Cortex of kidney (tissue), 1 donor: ENCODE measurements at places on chromosomes 12 and 14.

DNA sequence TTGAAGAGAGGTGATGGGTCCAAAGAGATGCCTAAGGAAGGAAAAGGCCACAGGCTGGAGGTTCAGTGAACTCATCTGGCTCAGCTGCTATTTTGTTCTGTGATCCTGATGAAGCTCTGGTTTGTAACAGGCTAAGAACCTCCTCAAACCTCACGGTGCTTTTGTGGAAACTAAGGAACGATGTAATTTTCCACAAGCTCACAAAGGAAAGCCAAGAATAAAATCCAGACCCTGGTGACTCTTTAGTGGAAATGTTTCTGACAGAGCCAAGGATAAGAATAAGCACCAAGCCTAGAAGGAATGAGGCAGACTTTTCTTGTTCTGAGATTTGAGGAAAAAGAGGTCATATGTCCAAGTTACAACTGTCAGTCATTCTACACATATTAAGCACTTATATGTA is 93.6 kb downstream of the SLC24A4 start:
- no peak for DNase-seq

GRCh38 chr14:65422088-65422834 is 9.7 kb downstream of the FUT8 start:
- no peak for DNase-seq

GRCh38 chr14:80211153-80212022 is at the start of gene DIO2:
DIO2 (minus strand) TSS chr14:80211504; CDS start chr14:80211472, 32 bp downstream.
- DNase-seq = no peak

- DNase-seq = no peak
These were observed 6.6 kb downstream of the SBNO1 start for GRCh38 chr12:123358035-123358434.

DNA sequence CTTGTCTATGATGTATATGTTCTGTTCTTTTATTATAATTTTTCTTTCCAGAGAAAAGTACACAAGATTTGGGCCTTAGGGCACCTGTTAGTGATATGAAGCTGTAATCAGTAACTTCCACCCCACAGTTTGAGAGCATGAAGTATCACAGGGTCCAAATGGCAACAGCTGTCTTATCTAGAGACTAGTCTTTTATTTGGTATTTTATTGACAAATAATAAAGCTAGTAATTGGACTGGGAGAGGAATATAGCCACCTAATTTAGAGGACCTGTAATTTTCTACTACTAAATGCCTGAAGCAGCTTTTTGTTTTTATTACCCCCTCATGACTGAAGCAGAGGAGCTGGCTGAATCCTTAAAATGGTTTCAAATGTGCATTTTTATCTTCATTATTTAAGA is 174.8 kb downstream of the PDZRN4 start:
- no peak for DNase-seq

DNA sequence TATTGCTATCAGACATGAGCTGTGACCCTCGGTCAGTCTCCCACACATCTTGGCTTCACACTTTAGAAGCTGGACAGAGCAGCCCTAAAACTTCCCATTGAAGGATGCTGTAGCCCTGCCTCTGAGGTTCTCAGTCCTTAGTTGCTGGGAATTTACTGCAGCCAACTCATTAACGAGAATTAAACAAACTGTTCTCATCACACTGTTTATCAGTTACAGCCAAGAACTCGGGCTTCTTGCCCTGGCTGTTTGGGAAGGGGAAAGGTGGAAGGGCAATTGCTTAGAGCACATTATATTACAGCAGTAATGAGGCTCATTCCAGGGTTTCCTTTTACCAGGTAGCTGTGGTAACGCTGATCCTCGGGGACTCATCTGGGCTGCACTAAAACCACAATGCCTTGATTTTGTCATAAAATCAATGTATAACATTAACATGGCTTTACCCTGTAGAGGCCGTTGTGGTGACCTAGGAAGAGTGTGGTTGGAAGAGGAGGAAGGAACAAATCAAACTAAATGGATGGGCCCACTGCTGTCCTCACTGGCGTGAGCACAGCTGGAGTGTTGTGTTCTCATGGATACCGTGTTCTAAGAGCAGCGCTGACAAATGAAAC is 87.1 kb downstream of the GPR135 start:
- DNase-seq = no peak

DNA sequence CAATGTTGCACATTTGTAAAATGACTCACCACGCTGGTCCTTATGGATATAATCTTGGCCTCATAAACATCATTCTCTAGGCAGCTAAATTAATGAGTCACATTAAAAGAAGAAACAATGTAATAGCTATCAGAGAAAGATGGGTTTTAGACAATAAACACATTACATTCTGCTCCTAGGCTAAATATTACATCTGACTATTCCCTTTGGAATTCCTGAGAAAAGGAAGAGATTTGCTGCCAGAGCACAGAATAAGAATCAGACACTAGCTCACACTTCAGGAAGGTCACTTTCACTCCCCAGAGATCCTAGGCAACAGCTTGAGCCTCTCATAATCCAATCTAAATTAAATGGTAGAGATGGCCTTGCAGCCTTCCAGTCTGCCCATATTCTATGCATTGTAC is 218.2 kb downstream of the PTPRO start:
- no peak for DNase-seq

DNA sequence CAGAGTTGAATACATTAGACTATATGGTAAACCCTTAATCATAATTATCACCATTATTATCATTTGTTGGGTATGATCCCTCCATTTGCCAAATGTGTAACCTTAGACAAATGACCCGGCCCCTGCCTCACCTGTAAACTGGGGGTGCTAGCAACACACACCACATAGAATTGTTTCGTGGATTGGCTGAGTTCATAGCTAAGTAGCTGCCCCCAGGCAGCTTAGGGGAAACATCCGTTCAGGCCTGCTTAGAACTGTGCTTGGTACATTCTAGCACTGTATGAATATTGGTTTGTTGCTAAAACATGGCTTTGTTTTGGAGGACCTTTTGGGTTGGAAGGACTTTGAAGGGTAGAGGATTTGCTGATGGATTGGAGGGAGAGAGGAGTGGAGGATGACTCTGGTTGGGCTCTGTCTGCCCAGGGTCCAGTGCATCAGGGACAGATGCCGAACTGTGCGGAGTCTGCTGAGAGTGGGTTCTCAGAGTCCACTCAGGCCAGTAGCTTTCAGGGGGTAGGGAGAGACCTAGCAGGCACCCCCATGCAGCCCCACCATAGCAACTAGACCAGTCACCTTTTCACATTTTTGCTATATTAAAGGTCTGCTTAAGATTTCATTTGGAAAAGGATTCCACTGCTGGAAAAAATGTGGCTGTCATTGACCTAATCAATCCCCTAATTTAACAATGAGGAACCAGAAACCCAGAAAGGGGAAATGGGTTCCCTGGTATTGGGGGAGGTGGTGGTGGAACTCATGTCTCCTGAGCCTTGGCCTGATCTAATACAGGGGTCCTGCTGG is 2.2 kb downstream of the RIN3 start:
- no peak for DNase-seq

GRCh38 chr12:52235001-52235764 is 2.1 kb downstream of the KRT7 start:
- no peak for DNase-seq

DNA sequence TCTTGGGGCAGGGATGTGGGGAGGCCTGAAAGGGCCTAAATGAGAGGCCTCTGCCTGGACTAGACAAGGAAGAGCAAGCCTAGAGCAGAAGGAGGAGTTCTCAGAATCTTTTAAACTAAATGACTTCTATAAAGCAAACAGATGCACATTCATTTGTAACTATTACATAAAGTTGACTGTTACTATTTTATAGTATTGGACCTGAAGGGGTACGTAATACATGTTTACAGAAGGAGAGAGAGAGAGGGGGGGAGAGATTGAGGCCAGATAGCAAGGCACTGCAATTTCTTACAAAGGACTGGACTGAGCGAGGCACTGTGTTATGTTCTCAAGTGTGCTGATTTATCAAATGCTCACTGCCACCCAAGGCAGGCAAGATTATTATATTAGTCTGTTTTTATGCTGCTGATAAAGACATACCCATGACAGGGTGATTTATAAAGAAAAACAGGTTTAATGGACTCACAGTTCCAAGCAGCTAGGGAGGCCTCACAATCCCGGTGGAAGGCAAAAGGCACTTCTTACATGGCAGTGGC is 215.8 kb upstream of the NOS1 start:
- no peak for DNase-seq

DNA sequence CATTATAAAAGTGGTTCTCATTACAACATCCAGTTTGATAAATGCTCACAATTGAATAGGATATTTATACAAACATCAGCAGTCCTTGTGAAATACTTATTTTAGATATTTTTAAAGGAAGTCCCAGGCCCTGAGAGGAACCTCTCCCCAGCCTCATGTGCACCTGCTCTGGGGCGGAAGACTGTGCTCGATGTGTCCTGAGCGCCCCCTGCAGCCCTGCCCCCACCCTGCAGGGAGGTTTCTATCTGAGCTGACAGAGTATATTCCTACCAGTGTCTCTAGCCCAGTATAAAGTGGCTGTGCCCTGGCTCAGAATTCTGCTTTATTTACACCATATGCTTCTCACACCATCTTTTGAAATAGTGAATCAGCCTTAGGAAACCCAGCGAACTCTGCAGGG is 1349.1 kb downstream of the TMEM121 start:
- no peak for DNase-seq

DNA sequence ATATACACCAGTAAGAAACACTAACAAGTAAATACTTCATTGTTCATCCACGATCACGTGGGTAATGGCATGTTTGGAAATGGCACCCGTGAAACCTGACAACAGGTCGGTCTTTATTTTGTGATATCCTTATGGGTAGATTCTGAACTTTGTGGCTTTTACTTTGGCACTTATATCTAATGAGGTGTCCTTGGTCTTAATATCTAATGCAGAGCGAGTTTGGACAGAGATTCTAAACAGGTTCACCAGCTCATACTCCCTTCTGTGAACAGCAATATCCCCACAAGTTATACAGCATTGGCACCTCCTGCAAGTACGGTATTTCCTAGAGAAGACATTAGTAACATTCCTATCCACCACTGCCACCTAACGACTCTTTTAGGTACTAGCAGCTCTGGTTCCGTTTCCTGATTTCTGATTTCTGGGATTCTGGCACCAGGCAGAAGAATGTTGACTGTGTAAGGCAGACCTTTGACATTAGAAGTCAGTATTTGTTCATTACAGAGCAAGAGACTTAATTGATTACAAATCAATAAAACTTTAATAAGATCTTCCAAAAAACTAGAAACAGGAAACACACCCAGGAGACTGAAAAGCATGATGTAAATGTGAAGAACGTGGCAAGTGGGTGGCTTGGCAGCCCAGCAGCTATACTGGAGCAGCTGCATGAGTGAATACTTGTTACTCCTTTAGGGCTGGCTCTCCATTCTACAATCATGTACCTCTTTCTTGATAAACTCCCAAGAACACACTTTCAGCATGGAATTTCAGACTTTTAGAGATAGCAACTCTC is 2.5 kb downstream of the ANG start:
- no peak for DNase-seq

DNA sequence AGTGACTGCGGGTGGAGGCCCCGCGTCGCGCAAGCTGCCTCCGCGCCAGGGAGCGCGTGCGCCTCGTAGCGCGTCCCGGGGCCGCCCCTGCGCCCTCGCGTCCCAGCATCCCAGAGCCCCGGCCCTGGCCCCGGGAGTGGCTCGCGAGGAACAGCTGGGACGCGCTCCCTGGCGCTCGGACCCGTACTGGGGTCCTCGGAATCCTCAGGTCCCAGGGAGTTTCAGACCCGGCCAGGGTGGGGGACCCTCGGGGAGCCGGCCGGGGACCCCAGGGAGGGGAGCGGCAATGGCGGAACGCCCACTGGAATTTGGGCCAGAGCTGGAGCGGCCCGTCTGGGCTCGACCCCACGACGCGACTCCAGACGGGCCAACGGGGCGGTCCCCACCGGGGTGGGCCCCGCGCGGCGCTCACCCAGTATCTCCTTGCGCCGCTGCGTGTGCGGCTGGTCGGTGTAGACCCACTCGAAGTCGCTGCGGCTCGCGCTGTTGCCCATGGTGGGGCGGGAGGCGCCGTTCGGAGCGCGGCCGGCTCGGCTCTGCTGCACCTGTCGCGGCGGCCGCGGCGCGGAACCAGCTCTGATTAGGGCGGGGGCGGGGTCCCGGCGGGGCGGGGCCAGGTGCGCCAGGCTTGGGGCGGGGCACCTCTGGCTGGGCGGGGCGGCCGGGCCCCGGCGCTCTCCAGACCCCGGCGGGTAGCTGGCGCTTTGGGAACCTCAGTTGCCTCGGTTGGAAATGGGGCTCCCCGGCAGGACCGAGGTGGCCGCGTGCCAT is at the start of gene DEGS2:
Gene DEGS2, minus strand, starts transcription at position 552 of the 771 bp plus-strand sequence. Its CDS starts 58 bp downstream, at position 494.
- no peak for DNase-seq

- no peak for DNase-seq
These were observed 220.1 kb downstream of the GALC start for GRCh38 chr14:87772854-87773253.

GRCh38 chr12:51591016-51591901 is at the start of gene SCN8A:
SCN8A (plus strand) TSS chr12:51591233; CDS start chr12:51662818, 71,585 bp downstream.
- DNase-seq = no peak
